ENCODE measurements at places on chromosomes 4 and X.

GRCh38 chrX:137425986-137426385, 139.9 kb upstream of the ZIC3 start:
- no peak for DNase-seq

DNA sequence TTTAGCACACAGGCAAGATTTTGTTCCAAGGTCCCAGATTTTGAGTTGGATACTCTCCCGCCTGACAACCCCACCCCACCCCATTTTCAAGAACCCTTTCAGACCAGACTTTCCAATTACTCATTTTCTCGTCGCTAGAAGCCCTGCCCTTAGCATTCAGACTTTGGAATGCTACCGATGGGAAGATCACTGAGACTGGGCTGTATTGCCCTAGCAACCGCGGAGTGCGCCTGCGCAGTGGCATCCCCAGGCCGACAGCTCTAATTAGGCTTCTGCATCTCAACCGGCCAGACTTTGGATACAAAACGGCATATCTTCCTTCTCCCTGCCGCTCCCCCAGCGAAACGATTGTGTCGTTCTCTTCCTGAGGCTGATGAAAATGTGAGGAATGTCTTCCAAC, 3.4 kb downstream of the MAGEE2 start:
- DNase-seq, result peak; percentile 46

- DNase-seq, result no peak
Observed at GRCh38 chrX:149152941-149153340, 352.2 kb downstream of the IDS start.

DNA sequence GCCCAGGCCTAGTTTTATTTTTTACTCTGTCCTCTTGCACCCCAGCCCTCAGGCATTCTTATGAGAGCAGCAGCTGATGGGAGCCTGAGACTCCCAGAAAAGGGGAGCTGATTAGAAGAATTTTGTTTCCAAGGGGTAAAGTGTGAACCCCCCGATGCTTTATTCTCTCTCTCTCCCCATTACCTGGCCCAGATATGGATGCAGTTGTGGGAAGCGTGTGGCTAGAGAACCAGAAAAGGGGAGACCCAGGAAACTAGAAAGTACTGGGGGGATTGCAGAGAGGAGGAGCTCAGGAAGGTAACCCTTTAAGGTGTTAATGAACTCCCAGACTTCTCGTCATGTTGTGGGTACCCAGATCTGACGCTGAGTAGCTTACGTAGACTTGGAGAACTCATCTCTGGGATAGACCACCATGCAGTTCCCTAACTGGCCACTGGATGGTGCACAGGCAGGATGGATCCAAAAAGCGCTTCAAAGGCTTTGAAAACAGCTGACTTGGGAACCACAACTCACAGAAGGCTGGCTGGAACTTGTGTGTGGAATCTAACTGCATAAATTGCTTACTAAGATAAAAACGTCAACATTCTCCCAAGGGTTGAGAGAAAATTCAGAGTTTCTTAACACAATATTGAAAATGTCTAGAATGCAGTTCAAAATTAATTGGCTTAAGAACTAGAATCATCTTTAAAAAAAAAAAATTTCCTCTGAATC, 64.7 kb downstream of the TBC1D14 start:
- peak; percentile 90 for DNase-seq

DNA sequence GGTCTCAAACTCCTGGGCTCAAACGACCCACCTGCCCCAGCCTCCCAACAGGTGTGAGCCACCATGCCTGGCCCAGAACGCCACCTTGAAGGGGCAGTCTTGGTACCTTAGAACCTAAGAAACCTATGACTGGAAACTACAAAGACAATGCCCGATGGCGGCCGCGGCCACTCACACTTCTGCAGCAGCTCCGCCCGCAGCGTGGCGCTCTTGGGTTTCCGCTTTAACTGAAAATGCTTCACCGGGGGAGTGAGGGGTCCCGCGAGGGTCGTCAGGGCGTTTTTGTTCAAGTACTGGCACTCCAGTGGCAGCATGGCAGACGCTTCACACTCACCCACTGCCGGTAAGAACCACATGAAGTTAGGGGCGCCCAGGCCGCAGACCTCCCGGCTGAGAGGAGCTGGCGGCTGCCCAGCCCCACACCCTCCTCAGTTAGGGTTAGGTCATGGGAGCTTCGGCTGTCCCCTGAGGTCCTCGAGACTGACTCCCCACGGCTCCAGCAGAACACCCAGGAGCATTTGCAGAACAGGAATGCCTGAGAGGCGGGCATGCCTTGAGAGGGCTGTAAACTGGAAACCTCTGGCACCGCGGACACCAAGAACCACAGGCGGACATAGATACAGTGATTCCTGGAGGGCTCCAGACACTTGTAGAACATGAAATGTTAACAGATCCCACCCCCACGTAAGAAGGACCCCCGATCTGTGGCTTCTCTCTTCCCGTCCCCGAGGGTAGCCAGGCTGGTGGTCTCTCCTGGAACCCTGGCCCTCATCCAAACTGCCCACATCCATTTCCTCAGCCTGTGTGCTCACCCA, 19.0 kb downstream of the NELFA start:
- DNase-seq, result no peak

- DNase-seq, result no peak
Observed at GRCh38 chr4:70712604-70713452, 8.9 kb upstream of the RUFY3 start.

- DNase-seq, result no peak
Observed at GRCh38 chr4:99679204-99679603, 21.6 kb upstream of the C4orf54 start.

DNA sequence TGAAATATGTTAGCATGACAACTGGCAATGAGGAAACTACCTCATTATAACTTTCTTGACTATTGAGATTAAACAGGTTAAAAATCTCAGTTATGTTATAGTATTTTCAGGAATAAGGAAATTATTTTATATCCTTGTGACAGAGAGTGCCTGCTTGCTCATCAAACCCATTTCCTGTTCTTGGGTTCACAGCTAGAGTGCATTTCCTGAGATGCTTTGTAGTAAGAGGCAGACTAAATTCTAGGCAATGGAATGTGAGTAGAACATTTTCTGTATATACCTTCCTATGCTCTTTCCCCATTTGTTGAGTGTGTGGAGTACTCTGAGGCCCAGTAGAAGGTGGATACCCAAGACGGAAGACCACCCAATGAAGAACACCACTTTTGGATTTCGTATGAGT, 96.9 kb upstream of the CASK start:
- DNase-seq, result no peak

DNA sequence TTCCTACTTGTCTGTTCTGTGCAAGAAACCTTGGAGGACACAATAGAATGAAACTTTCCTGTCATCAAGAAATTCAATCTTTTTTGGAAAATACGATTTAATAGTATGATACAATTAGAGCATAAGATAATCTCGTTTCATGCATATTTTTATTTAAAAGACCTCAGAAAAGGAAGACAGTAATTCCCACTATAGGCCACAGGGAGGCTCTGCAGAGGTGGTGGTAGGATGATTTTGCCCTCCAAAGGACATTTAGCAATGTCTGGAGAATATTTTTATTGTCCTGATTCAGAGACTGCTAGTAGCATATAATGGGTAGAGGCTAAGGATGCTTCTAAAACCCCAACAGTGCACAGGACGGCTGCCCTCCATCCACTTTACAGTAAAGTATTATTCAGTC, 68.7 kb downstream of the PAK3 start:
- no peak for DNase-seq

DNA sequence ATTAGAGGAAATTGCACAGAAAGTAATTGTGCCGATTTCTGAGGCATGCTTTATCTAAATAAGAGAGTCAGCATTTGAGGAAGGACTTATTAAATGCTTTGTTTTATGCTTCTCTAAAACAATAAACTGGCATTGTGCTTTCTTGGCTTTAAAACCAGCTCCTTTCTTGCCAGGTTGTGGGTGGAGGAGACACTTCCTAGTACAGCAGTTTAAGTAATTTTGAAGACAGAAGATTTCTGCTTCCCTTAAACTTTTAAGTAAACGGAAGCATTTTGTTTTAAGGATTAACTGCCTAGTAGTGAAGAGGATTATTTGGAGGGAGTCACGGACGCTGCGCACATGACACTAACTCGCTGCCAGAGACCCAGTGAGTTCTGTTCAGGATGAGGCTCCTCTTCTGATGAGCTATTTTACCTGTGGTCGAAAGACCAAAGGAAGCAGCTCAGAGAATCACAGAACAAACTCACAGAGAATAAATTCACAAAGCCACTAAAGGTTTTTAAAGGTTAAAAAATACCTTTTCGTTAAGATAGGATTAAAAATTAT, 169.5 kb downstream of the TLL1 start:
- no peak for DNase-seq

GRCh38 chr4:90237751-90238530, 110.7 kb downstream of the CCSER1 start:
- no peak for DNase-seq

- DNase-seq, result no peak
Observed at GRCh38 chr4:185672151-185672550, 136.8 kb upstream of the PDLIM3 start.

GRCh38 chrX:118603981-118604380, 108.4 kb downstream of the DOCK11 start:
- peak; percentile 77 for DNase-seq

DNA sequence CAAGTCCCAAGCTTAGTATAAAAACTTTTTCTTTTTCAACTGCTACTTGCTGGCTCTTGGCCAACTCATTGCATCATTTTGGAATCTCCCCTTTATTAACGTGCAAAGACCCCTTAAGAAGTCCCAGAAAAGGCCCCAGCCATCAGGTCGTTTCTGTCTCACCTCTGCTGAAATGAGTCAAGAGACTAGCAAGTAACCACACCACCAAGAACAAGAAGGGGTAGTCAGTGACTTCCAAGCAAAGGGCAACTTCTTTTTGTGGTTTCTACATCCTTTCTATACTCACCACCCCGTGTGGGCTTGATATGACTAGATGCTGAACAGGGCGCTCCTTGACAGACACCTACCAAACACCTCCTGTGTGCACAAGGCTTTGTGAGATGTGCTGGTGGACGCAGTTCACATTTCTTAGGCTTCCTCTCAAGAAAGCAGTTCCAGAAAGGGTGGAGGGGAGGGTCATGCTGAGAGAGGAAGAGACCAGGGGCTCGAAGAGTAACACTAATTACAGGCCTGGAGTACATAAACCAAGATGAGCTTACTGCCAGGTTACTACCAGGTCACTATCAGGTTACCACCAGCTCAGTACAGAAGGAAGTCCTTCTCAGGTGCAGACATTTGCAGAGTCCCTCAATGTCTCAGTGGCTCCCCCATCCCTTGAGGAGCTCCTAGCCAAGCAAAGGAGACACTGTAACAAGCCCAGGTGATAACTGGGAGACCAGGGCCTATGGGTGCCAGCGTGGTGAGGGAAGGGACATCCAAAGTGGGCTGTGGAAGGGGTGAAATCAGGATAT, 19.3 kb downstream of the JAKMIP1 start:
- DNase-seq, result no peak

- no peak for DNase-seq
Observed at GRCh38 chrX:28613558-28613957, 26.3 kb downstream of the IL1RAPL1 start.

GRCh38 chrX:119147486-119147885, 19.9 kb upstream of the KIAA1210 start:
- no peak for DNase-seq

Data from ELF-1 (cell line).